Forelimb muscle (tissue), 1 donor: ENCODE measurements at places on chromosomes 5 and 9. TPM values are rescaled to one million over a fixed set of nuclear protein-coding genes. Genes with fewer than 3 reads are reported as not detected.

The IFNA13 gene
- polyA plus RNA-seq = not detected

The AGTPBP1 gene
- polyA plus RNA-seq = 14.5 TPM

The ZNF483 gene
- 1.6 TPM for polyA plus RNA-seq

The SIGMAR1 gene
- 47.3 TPM for polyA plus RNA-seq

The GARIN3 gene
- not detected for polyA plus RNA-seq

The PCDHAC1 gene
- 0.04 TPM for polyA plus RNA-seq

The FCN2 gene
- polyA plus RNA-seq = 0.16 TPM

The PCDHGA11 gene
- polyA plus RNA-seq = 2.7 TPM

The PCDHGA4 gene
- polyA plus RNA-seq = 1.0 TPM

The PCA3 gene
- 1.0 TPM for polyA plus RNA-seq

The DCAF12 gene
- polyA plus RNA-seq = 32.2 TPM

The ALDH1A1 gene
- polyA plus RNA-seq = 35.0 TPM

The ACO1 gene
- polyA plus RNA-seq = 22.9 TPM

The FOXD4L5 gene
- 0.90 TPM for polyA plus RNA-seq
